Stimulated activated naive CD8-positive, alpha-beta T cell treated with anti-CD3 and anti-CD28 coated beads, Interleukin-15, Interleukin-2, amounts not matched to agents 100 U/mL and 50 U/mL, for 24 hours (primary cell): ENCODE measurements at places on chromosomes 1 and 21.

DNA sequence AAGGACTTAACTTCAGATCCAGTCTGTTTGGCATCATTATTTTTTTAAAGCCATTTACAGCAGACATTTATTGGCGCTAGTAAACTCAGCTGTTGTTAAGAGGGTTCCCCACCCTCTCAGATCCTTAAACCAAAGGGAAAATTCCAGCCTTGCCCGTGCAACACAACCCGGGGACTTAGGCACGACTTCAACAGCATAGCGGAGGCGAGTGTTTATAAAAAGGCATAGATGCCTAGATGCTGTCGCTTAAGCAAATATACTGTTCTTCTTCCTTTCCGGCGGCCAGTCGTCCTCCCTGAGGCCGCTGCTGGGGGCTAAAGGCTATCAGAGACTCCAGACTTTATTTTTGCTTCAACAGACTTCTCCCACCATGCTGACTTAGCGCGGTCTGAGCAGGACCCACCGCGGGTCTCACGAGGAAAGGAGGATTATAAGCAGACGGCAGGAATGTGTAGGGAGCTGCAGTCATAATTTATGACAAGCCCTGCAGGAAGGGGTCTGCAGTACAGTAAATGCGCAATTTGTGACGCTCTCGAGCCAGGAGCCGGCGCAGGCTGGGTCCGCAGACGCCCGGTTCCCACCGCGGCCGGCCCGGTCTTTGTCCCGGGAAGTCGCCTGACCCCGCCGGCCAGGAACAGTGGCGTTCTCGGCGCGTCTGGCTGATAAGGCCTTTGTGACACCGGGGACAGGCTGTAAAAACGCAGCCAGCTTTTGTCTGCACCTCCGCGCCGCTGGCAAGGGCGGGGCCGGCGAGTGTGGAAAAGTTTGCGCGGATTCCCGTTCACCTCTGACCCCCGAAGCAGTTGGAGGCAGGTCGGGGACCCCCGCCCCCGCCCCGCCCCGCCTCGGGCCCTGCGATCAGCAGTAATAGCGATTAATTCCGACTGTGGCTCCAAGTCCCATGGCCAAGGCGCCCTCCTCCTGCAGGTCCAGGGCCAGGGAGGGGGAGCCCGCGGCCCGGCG is 61.2 kb upstream of the ARHGEF16 start:
- no peak for DNase-seq

DNA sequence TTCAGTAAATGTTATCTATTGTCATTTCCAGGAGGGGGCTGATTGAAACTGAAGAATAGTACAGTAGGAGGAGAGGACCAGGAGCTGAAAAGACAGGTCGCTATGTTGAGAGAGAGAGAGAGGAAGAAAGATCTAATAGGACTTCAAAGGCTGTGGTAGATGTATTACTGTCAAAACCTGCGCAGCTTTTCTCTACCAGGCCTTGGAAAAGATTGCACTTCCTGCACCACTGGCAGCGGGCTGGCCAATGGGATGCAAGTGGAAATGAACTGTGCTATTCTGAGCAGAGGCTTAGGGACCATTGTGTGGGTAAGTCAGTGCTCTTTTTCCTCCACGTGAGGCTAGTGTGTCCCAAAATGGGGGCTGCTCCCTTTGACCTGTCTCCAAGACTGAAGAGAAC is 47.1 kb downstream of the MDM4 start:
- no peak for DNase-seq

DNA sequence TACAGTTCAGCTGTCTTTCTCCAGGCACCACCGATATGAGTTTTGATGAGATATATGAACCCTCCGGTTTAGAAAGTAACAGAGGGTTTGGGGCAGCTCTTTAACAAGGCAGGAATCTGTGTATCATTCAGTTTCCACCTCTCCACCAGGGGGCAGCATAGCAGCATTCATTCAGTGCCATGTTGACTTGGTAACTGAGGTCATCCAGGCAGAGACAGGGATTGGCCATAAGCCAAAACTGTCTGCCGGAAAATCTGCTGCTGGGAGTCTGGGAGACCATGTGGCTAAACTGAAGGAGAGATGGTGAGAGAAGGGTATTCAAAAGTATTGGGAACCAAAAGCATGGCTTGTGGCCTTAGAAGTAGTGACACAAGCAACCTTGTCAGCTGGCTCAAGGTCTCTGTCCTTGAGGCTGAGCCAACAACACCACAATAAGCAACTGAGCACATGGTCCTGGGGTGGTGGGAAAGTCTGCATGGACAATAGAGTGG is 98.5 kb downstream of the LMX1A start:
- DNase-seq = peak; percentile 54

DNA sequence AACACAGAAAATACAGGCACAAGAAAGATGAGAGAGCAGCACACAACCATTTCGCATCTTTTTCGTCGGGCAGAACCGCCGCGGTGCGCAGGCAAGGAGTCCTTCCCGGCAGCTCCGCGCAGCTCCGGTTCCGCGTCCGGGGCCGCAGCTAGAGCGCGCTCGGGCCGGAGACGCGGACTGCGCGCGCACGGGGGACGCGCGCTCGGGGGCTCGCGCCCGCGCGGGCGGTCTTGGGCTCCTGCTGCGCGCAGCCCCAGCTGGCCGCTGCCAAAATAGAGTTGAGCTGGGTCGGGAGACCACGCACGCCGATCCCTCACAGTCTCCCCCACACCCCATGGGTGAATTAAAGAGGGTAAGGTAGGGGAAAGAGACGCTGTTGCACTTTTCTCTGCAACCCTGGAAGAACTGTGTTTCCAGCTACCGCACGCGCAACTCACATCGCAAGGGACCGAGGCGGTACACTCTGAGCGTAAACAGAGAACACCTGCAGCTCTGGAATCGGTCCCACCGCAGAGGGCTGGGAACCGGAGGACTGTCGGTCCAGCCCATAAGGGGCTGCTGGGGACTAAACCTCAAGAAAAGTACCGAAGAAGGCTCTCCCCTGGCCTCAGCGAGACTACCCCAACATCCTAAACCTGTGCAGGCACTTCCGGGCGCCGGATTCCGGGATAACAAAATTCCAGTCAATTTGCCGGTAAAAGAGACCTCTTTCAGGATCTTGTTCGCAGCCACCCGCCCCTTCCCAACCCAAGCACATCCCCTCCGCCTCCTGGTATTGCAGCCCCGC is 1.7 kb downstream of the NR5A2 start:
- DNase-seq = no peak

DNA sequence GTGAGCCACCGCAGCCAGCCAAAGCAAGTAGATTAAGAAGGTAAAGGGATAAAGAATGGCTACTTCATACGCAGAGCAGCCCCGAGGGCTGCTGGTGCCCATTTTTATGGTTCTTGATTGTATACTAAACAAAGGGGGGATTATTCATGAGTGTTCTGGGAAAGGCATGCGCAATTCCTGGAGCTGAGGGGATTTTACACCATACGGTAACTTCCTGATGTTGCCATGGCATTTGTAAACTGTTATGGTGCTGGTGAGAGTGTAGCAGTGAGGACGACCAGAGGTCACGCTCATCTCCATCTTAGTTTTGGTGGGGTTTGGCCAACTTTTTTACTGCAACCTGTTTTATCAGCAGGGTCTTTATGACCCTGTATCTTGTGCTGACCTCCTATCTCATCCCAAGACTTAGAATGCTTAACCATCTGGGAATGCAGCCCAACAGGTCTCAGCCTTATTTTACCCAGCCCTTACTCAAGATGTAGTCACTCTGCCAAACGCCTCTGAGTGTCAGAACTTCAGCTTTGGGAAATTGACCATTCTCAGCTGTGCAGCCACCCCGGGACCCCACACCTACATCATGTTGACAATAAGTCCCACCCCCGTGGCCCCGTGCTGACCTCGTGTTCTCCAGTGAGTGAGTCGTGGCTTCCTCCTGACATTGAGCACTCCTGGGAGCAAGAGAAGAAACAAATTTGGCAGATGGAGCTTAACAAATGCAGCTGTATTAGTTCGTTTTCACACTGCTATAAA is 149.4 kb upstream of the COL6A1 start:
- DNase-seq = no peak

GRCh38 chr1:31038360-31038759 is 27.2 kb downstream of the PUM1 start:
- DNase-seq = no peak

DNA sequence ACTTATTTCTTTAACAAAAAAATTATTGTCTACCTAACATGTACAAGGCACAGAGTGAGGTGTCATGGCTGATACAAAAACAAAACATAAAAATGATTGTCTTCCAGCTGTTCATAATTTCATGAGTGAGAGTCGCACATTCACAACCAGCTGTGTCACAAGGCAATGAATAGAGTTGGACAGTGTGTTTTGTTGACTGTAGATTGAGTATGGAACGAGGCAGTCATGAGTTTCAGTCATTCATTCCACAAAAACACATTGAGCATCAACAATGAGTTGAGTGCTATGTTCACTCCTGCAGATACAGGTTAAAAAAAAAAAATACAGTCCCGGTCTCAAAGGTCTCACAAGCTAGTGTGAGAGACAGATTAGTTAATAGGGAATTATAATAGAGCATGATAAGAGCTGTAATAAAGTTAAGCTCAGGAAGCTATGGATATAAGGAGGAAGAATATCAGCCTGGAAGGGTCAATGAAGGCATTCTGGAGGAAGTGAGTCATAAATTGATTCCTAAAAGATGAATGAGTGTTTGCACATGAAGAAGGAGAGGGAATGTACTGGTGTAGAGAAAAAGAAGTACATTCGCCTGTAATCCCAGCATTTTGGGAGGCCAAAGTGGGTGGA is 47.8 kb upstream of the ARHGAP29 start:
- DNase-seq = no peak

DNA sequence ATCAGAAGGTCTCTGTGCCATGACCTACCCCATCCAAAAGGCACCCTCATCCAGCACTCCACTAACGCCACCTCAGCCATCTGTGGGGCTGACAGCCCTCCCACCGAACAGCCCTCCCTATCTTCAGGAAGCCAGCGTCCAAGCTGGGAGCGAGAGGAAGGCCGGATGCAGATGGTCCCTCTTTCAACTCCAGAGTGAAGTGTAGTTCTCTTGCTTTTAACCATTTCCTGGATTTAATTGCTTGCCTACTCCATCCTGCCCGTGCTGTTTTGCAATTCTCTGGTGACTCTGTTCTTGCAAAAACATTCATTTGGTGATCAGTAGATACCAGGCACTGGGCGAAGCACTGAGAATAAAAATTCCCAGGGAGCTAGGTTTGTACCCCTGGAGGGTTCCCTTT is 8.2 kb upstream of the DYRK1A start:
- no peak for DNase-seq
